ENCODE measurements at places on chromosomes 7 and 10. TPM values are rescaled to one million over a fixed set of nuclear protein-coding genes. Genes with fewer than 3 reads are reported as not detected.

DNA sequence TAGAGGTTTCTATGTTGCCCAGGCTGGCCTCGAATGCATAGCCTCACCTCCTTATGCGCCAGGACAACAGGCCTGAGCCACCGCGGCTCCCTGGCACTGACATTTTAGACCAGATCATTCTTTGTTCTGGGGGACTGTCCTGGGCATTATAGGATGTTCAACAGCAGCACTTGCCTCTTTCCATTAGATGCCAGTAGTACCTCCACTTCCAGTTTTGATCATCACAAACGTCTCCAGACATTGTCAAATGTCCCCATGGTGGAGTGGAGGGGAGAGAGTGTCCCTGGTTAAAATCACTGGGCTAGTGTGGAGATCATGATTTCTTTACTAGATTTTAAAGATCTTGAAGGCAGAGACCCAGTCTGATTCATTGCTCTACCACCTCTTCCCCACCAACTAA lies 125.2 kb upstream of the MKLN1 start:
- no peaks in the 10 kb centered on the region for H3K27me3 ChIP-seq
- no peak overlapping the region for H3K27ac ChIP-seq
- no peaks in the 10 kb centered on the region for H3K4me1 ChIP-seq
- no peaks in the 10 kb centered on the region for H3K36me3 ChIP-seq

DNA sequence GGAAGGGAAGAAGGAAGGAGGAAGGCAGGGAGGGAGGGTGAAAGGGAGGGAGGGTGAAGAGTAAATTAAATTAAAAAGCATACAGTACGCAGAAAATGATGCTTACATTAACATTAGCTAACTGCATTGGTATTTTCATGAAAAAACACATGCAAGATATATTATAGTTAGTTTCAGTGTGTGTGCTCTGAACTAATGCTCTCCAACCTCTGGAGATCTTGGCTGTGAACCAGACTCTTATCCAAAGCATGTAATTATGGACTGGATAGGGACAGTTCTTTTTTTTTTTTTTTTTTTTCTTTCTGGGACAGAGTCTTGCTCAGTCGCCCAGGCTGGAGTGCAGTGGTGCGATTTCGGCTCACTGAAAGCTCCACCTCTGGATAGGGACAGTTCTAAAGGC lies 357.0 kb downstream of the FRMD4A start:
- no peak overlapping the region for H3K27ac ChIP-seq
- no peaks in the 10 kb centered on the region for H3K4me1 ChIP-seq
- no peaks in the 10 kb centered on the region for H3K36me3 ChIP-seq
- no peak for DNase-seq
- no peaks in the 10 kb centered on the region for H3K27me3 ChIP-seq

DNA sequence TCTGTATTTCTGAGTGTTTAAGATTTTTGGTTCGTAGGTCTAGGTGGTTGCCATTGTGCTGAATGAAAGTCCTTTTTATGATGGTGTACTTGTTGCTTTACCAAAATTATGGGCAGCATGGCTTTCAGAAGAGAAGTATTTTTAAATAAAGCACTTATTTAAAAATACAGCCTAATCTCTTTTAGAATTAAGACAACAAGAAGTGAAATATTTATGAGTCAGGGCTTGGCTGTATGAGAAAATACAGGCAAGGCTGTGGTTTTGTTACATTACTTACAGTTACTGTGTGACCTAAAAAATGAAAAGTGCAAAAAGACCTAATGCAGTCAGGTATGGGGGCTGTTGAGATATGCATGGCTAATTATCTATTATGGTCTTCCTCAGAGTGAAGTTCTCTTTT lies 185.2 kb upstream of the PPP1R3A start:
- no peak overlapping the region for H3K4me3 ChIP-seq
- H3K27me3 ChIP-seq, result no peaks in the 10 kb centered on the region
- DNase-seq, result no peak
- no peaks in the 10 kb centered on the region for H3K36me3 ChIP-seq

PALD1 gene
- total RNA-seq, result 2.1 TPM

GJC3 gene
- not detected for total RNA-seq

HOXA7 gene
- 22.0 TPM for total RNA-seq

Measured in adrenal gland (tissue), 19 donors.